ENCODE measurements at places on chromosomes 12 and 14.

- DNase-seq, result peak; percentile 57
These were observed 457.7 kb upstream of the TMEM132C start for GRCh38 chr12:127809275-127809674.

GRCh38 chr12:93536766-93537488 lies 35.5 kb upstream of the SOCS2 start:
- DNase-seq, result no peak

DNA sequence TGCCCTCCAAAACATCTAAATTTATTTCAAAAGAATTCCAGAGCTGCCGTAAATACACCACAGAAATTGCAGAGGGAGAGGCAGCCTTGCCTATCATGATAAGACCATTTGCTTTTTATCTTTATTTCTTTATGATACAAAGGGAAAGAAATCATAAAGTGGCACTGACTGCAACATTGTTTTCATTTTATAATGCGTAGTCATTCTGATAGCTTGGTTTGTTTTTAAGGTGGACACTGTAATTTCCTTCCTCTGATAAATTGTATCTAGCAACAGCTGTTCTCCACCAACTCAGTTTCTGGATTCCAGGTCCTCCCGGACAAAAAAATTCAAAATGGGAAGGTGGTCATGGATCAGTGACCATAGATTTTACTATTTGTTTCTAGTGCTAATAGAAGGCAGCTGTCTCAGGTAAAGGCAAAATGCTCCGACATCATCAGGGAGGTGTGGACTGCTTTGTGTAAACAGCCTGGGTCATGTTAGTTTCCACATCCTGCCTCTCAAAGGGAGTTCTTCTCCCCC lies 623 bp upstream of the TSPAN8 start:
- no peak for DNase-seq

DNA sequence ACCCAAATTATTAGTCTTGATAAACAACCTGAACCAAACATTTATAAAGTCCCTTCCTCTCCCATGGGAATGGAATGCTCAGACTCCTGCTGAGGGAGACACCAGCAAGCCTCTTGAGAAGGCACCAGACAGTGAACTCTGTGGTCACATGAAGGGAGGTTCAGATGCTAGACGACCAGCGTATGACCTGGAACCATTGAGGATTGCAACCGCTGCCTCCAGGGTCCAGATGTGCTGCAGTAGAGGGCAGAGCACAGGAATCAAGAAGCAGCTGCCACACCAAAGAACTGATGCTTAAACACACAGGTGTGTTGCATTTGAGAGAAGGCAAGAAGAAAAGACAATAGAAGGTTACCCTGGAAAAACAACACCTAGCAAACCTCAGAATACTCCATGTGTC lies 592.4 kb downstream of the AACS start:
- no peak for DNase-seq

GRCh38 chr12:73226593-73226992 lies 954.4 kb downstream of the TRHDE start:
- DNase-seq, result no peak
